GM19239 (cell line): ENCODE measurements at places on chromosomes 4 and X.
A peak's percentile ranks its signal among the peaks of the same experiment; 100 is the strongest.

GRCh38 chr4:121050300-121050699 lies 22.0 kb downstream of the NDNF start:
- no peak for DNase-seq

DNA sequence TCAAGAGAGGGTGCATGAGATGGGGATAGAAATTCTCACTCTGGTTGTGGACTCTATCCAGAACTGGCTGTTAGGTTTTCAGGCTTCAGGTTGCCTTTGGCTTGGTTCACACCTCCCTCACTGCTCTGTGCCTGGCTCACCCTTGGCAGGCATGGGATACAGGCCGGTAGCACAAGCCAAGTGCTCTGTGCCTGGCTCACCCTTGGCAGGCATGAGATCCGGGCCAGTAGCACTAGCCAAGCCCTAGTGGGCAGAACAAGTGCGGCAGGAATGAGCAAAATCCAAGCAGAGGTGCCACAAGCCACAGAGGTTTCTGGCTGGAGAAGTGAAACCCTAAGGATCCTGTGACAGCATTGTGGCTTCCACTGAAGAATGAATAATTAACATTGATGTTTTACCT lies 1642.3 kb downstream of the C4orf33 start:
- no peak for DNase-seq

GRCh38 chrX:115616943-115617563 lies 56.1 kb downstream of the PLS3 start:
- no peak for DNase-seq

DNA sequence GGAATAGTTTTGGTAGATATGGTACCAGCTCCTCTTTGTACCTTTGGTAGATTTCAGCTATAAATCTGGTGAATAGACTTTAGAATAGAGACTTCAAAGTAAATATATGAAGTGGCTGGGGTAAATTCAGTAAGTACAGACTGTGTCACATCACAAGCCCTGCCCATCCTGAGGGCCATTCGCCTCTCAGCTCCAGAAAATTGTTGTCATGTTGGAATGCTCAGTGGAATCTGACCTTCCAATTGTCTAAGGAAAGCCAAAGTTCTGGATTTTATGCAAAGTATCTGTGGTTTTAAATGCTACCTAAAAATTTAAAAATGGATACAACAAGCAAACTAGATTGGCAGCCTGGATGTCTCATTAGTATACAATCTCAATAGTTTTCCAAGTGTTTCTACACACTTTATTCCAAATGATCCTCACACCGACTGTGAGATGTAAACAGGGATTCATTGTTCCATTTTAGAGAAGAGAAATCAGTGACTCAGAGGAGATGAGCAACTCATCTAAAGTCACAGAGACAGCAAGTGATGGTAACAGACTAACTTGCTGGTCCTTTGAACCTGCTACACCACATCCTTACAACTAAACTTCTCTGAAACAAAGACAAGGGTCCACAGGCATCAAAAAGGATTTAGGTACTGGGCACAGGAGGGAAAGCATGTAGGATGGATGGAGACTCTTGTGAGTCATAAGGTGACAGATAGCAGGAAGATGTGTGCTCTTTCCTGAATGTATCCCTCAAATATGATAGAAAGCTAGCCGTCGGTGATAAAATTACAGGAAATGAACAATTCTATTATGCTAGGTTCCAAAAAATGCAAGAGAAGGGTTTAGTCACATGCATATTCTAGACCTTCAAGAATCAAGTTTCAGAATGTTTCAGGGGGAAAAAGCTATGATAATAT lies 127.3 kb downstream of the ATP10D start:
- DNase-seq: no peak

DNA sequence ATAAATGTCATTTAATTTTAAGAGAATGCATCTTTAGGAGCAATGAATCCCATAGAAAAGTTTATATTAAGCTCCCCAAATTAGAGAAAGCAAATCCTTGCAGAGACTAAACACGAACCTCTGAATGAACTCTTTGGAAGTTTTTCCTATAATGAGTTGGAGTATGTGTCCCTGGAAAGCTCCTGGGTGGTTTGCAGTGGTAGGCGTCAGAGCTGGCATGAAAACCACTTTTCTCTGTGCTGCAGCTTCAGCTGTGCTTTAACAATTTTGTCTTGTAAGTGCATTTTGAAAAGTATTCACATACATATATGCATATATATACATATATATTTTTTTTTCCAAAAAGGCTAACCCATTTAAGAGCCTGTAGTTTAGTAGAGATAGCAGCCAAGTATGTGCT lies 148.7 kb upstream of the TBC1D9 start:
- no peak for DNase-seq

DNA sequence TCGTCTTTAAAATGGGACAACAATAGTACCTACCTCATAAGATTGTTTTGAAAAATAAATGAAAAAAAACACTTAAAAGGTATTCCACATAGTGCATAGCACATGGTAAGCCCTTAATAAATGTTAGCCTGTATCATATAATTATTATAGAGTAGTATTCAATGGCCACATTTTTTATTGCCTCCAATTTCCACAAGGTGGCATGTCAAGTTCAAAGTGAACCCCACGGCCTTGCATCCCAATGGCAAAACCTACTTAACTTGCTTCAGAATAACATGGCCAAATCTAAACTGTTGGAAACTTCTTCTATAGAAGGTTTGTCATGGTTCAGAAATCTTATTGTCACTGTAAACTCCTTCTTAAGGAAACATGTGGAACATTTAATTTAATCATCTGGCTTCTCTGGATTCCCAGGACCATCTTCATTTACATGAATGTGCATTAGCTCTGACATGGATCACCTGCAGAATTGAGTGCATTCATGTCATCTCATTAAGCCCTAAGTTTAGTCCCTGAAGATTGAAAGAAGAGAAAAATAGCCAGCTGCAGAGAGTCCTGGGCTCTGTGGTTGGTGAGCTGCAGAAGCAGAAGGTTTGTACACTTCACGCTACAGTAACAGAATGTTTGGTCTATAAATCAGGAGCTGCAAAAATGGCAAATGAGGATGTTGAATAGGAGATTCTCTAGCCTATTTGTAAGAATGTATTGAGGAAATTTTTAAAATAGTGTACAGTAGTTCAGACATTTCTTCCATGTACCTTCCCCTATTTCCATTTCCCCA lies 61.0 kb downstream of the ANXA3 start:
- DNase-seq: no peak

DNA sequence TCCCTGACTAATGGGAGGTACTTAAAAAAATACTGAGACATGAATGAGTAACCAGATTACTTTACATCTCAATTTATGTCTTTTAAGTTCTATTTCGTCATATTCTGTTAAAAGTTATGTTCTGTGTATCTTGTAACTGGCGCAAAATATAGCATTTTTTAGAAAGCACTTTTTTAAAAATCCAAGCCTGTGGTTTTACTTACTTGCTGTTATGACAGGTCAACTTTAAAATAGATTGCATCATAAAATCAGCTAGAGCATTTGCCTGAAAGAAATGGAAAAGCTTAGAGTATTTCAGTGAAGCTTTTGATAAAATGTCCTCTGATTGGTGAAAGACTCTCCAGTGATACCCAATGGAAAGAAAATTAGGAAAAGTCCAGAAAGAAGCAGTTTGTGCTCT lies 1892.3 kb upstream of the TENM3 start:
- no peak for DNase-seq

- no peak for DNase-seq
Measured at GRCh38 chrX:151695583-151696340, 504 bp downstream of the PRRG3 start.

DNA sequence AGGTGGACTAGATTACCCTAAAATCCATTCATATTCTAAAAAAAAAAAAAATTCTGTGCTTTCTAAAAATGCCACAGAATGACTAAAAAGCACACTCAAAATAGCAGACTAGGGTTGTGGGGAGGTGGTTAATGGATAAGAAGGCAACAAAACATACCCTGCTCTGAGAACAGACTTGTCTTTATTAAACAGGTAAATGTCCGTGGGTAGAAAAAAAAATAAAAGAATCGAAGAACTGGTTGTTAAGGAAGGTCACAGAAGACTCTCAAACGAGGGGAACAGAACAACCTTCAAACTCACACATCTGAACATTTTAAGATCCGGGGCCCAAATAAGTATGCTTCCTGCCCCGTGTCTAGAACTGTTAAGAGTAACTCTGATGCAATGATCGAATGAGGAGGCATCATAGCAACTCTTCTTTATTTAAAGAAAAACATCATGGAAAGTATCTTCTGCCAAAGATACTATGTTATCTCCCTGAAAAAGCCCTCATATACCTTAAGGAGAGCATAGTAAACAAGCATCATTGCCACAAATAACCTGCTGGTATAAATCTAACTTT lies 68.4 kb downstream of the ELF2 start:
- no peak for DNase-seq

DNA sequence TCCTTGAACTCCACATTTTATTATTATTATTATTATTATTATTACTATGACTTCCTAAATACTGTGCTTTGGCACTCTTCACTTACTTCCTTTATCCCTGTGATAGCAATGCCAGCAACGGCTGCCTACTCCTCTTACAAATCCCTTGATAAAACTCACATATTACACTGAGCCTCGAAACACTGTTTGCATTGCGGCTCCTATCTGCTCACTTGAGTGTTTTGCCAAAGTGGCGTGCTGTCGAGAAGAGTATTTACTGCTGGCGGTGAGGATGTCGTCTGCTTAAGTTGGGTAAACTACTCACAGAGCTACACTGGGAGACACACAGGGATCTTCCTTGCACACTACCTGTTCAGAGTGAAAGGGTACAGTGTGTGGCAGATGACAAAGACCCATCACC lies 143.4 kb upstream of the VCX3A start:
- no peak for DNase-seq

- peak; percentile 20 for DNase-seq
Measured at GRCh38 chr4:85777908-85778631, 303.1 kb downstream of the ARHGAP24 start.
